ENCODE measurements at places on chromosomes 16 and 17.

GRCh38 chr17:49621420-49621819 lies 45.7 kb downstream of the NXPH3 start:
- no peak for DNase-seq

- DNase-seq, result no peak
These were observed 22.7 kb upstream of the PPM1D start for GRCh38 chr17:60577147-60577915.

GRCh38 chr17:4555873-4556759 lies 932 bp upstream of the MYBBP1A start:
- DNase-seq, result no peak

DNA sequence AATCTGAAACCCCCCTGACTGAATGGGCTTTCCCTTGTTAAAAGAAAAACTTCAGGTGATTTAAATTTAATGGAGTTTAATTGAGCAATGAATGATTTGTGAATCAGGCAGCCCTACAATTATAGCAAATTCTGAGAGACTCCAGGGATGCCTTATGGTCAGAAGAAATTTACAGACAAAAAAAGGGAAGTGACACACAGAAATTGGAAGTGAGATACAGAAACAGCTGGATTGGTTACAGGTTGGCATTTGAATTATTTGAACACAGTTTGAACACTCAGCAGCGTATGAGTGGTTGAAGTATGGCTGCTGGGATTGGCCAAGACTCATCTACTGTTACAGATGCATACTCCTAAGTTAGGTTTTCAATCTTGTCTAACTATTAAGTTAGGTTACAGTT lies 19.0 kb upstream of the CPHXL start:
- no peak for DNase-seq

DNA sequence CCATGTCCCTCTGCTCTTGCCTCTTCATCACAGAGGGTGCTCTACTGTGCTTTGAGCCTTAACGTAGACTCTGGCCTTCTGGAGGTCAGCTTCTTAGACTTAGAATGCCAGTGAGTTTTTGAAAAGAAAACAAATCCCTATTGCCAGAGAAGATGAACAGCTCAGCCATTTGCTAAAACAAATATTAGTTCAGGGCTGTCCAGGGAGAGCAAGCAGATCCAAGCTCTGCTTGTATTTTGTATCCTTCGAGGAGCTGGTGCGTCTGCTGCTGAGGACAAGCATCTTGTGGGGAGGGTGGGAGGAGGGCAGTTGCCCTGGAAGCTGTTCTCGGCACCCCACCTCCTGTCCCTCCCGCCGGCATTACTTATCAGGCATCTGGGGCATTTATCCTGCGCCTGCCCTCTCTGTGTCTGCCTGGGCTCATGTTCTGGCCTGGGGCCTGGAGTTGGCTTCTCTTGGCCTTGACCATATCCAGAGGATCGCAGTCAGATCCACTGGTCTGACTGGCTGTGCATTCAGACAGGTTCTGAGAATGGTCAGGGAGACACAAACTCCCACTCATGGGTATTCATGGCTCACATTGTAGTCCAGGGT lies 173.1 kb upstream of the NLRP1 start:
- DNase-seq, result no peak

DNA sequence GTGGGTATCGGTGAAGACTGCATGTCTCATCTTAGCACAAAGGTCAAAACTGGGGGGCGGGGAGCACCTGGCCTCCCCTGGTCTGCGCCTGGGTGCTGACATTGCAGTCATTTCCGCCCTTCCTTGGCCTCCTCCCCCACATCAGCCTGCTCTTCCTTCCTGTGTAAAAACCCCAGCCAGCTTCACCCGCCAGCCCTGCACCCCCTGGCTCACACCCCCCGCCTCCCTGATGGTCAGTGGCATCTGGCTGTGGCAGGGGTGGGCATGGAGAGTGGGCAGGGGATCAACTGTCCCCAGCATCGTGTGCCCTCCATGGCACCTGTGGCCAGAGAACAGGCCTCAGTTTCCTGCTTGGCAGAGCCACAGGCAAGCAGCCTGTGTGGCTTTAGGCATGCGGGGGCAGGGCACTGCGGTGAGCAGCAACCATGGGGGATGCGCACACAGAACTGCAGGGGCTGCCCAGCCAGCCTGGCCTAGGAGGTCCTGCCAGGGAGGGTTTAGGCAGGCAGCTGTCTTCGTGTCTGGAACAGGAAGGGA lies 26.5 kb upstream of the LASP1NB start:
- DNase-seq, result peak; percentile 58

GRCh38 chr17:32783602-32784001 lies 93.3 kb downstream of the MYO1D start:
- no peak for DNase-seq
